NCI-H2081 treated with DMSO at 0.1 percent for 48 hours (cell line): ENCODE measurements at places on chromosomes 16 and 17.

DNA sequence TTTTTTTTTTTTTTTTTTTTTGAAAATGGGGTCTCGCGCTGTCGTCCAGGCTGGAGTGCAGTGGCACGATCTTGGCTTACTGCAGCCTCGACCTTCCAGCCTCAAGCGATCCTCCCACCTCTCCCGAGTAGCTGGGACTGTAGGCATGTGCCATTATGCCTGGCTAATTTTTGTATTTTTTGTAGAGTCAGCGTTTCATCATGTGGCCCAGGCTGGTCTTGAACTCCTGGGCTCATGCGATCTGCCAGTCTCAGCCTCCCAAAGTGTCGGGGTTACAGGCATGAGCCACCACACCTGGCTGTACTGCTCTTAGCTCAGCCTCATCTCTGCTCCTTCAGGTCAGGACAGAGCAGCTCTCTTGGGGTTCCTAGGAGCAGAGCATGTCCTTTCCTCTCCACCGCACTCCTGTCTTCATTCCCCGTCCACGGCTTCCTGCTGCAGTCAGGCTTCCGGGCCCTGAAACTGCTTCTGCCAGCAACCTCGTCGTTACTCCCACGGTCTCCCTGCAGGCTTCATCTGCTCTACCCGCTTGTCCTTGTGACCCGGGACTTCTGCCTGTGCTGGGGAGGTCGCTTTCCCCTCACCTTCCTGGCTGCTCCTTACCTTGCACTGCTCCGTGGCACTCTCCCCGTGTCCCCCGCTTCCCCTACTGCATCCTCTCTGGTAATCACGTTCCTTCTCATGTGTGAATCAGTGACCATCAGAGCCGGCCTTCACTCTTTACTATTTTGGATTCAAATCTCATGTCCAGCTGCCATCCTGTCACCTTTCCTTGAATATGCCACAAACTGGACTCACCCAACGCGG lies 38.0 kb downstream of the PRMT7 start:
- DNase-seq: no peak

GRCh38 chr17:32491371-32492263 lies 4.8 kb downstream of the CDK5R1 start:
- no peak for DNase-seq

- DNase-seq: no peak
Observed at GRCh38 chr17:69335058-69335457, 8.1 kb upstream of the ABCA5 start.

GRCh38 chr17:49053171-49053829 lies 56.1 kb downstream of the IGF2BP1 start:
- DNase-seq: no peak

DNA sequence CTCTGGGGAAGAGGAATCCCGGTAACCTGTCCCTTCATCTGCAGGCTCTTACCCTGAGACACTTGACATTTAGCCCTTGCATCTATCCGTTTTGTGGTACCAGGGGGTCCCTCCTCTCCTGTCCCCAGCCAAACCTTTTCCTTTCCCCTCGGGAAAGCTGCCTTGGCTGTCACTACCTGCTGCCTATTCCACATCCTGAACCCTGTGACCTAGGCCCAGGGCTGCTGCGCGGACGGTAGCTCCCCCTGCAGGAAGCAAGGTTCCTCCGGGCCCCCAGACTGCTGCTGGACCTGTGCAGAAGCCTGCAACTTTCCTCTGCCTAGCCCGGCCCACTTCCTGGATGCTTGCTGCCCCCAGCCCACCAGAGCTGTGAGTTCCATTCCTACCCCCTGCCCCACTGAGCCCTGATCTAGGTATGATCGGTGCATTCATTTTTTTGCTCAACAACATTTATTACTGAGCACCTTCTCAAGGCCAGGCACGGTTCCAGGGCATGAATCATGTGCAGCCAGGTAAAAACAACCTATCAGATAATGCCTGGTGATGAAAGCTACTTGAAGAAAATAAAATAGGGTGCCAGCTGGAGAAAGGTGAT lies 10.5 kb upstream of the ALDOA start:
- no peak for DNase-seq

GRCh38 chr17:8725881-8726876 lies 18.5 kb downstream of the CCDC42 start:
- DNase-seq: no peak

GRCh38 chr16:64478252-64478906 lies 643.5 kb downstream of the CDH11 start:
- no peak for DNase-seq

GRCh38 chr16:74623214-74623838 lies 16.4 kb upstream of the GLG1 start:
- no peak for DNase-seq
